ENCODE measurements at places on chromosomes 16 and 17. TPM values are rescaled to one million over a fixed set of nuclear protein-coding genes. Genes with fewer than 3 reads are reported as not detected.

CLEC18B gene
- not detected for total RNA-seq

ZNF629 gene
- 13.8 TPM for total RNA-seq

TUBB3 gene
- total RNA-seq = 394 TPM

MCRIP2 gene
- 28.8 TPM for total RNA-seq

C1QL1 gene
- 9.0 TPM for total RNA-seq

POLR3E gene
- total RNA-seq = 25.2 TPM

Data from myometrial cell (primary cell).